Epithelial cell of prostate (primary cell): ENCODE measurements at places on chromosomes 3 and 15.

- DNase-seq = no peak
Observed at GRCh38 chr3:29083676-29084075, 197.2 kb upstream of the RBMS3 start.

- DNase-seq = no peak
Observed at GRCh38 chr3:10936686-10937085, 55.9 kb upstream of the SLC6A1 start.

DNA sequence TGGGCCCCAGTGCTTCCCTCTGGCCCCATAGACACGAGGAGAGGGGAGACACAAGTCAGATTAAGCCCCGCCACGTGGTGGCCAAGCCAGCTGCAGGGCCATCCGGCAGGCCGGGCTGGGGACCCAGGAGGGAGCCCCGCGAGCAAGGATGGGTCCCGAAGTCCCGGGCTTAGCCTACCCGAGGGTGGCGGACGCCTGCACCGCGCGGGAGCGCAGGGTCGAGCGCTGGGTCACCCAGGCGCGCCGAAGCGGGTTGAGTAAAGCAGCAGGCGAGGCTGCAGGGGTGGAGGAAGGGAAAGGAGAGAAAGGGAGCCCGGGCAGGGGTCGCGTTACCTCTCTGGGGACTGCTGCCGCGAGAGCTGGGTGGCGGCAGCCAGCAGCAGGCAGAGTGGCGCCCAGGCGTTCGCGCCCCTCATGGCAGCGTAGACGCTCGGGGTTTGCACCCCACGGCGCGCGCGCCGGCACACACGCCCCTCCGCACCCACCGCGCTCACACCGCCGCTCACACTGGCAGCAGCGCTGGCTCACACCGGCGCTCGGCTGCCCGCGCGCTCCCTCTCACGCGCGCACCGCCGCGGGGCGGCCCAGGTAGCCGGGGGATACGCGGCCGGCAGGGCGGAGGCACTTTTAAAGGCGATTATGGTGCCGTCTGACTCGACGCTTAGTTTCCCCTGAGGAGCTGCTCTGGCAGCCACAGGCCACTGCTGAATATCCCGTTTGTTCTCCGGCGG is at the start of gene PCOLCE2:
TSS of gene PCOLCE2 (minus strand) at position 603 of the 731 bp plus-strand sequence. CDS start at position 416, 187 bp downstream.
- no peak for DNase-seq

DNA sequence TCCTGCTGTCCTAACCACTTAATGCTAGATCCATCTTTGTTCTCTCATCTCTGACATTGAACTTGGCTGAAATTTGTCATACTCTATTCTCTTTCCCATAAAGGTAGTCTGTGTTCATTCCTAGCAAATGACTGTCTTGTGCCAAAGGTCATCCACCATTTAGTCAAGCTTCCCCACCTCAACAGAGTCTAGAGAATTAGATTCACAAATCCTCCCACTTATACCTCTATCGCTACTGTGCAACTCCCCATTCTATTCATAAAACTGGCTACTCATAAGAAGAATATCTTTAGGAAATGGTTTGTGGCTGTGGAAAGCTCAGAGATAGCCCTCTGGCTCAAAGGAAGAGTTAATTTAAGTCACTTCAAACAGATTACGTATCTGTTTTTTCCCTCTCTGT is 59.7 kb upstream of the MBNL1 start:
- no peak for DNase-seq

DNA sequence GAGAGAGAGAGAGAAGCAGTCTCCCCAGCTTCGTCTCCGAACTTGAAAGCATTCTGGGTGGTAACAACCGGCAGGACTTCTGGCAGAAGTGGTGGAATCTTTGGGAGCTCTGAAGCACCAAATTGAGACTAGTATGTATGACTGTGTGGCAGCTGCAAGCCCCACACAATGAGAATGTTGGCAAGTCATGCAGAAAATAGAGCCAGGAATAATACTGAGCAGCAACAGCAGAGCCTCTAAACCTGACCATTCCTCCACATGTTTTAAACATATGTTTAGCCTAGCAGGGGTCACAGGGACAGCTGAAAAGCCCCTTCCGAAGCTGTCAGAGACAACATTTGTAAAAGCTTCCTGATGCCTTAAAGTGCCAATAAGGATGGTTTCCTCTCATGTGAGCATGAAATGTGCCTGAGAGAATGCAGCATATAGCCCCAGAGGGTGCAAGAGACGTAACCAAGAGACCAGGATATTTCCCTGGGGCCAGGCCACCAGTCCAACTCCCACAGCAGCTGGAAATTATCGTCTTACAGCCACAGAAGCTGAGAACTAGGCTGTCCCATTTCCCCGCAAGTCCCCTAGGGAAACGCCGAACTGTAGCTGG is 178.6 kb upstream of the CCDC54 start:
- no peak for DNase-seq

DNA sequence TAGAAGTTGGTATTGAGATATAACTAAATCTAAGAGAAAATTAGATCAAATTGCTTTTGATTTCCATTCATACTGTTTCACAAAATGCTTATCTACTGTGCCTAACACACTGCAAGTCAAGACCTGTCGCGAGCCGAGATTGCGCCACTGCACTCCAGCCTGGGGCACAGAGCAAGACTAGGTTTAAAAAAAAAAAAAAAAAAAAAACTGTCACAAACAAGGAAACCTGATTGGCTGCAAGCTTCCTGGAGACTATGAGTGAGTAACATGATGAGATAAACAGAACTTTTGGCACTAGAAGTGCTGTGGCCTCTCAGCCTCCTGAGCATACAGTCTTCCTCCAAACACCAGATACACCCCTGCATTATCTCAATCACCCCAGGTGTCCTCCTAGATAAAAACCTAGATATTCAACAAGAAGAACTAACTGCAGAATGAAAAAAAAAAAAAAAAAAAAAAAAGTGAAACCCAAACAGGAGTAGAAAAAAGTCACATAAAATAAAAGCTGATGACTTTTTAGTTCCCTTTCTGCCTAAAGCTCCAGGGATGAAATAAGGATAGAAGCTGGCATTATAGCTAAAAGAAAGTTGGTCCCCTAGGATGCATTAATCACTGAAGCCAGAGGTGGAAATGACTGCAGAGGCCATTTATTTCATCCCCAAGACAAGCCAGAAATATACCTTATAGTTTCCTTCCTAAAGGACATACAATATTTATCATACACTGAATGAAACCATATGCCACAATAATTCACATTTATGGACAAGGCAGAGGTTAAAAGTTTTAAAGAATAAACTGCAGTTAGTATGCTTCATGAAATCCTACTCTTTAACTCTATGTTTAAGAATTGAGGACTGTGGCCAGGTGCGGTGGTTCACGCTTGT is 82.4 kb downstream of the P3H2 start:
- DNase-seq = peak; percentile 81

DNA sequence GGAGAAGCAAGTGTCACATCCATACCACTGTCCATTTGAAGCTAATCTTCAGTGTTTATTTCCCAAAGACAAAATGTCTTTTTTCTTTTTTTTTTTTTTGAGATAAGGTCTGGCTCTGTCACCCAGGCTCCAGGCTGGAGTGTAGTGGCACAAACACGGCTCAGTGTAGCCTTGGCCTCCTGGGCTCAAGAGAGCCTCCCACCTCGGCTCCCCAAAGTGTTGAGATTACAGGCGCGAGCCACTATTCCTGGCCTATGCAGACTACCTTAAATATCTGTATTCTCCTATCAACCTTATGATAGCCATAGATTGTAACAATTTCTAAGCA is 27.7 kb upstream of the VPS33B start:
- DNase-seq = no peak

GRCh38 chr3:100210772-100211135 is 50.0 kb upstream of the TBC1D23 start:
- no peak for DNase-seq

GRCh38 chr15:80034629-80035028 is 24.8 kb upstream of the ZFAND6 start:
- DNase-seq = no peak

- DNase-seq = no peak
Observed at GRCh38 chr15:50740955-50741354, 24.6 kb downstream of the SPPL2A start.

- DNase-seq = no peak
Observed at GRCh38 chr15:67120839-67121643, 55.6 kb downstream of the SMAD3 start.

- DNase-seq = peak; percentile 80
Observed at GRCh38 chr15:44726568-44727484, 9.5 kb upstream of the TRIM69 start.

DNA sequence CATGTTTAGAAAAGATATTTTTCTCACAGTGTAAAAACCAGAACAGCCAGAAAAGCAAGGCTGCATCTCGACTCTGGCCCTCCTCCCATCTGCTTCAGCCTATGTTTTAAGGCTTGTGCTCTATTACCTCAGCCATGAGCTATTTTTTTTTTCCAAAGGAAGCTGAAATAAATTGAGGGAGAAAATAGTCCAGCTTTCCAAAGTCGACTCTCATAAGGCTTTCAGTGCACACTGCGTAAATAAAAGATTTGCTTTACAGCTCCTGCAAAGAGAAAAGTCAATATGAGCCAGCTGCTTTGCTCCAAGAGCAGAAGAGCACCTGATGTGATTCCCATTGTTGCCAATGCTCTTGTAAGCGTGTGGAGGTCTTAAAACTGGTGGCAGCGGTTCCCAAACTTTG is 26.7 kb downstream of the SCG3 start:
- no peak for DNase-seq

DNA sequence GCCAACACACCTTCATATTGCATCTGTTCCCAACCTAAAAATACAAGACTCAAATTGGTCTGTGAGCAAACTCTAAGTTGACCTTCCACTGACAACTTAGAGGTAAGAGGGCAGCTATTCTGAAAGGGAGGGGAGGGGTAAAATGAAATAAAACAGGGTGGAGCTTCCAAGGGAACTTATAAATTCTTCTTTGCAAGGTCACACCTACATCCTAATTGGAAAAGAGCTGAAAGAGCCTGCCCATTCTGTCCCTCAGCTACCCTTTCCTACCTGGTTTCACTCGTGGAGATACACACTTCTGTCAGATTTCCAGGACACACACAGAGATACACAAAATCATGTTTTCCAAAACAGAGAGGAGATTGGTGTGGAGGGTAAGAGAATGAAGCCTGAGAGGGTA is 1.0 kb downstream of the ILDR1 start:
- no peak for DNase-seq

GRCh38 chr3:174777813-174778212 is 81.3 kb upstream of the NAALADL2 start:
- no peak for DNase-seq

DNA sequence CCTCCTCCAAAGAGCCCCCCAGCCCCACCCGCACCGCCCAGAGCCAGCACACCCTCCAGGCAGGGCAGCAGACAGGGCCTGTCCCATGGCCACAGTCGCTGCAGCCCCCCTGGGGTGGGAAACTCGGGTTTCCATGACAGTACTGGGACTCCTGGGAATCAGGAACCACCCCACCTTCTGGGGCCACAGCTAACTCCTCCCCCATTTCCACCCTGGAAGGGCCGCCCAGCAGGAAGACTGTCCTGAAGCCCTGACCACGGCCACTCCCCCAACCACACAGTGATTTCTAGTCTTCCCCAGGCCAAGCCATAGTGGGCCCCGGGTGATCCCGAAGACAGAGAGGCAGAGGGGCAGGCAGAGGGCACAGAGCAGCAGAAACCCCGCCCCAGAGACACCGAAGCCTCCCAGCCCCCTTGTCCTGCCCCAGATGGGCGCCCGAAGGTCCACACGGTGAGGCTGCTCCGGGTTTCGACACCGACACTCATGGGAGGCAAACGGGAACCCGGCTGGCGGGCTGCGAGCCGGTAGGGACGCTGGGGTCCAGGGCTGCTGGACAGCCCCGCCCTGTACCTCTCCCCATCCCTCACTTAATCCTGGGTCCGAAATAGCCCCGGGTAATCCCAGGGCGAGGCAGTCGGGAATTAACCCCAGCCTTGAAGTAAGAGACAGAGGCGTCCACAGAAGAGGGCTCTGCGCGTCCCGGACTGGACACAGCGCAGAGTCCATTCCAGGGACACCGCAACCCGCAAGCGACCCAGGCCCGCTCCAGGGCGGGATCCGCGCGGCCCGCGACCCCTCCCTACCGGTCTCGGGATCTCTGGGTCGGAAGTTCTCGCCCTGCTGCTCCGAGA is 138.4 kb downstream of the NUP210 start:
- DNase-seq = no peak

DNA sequence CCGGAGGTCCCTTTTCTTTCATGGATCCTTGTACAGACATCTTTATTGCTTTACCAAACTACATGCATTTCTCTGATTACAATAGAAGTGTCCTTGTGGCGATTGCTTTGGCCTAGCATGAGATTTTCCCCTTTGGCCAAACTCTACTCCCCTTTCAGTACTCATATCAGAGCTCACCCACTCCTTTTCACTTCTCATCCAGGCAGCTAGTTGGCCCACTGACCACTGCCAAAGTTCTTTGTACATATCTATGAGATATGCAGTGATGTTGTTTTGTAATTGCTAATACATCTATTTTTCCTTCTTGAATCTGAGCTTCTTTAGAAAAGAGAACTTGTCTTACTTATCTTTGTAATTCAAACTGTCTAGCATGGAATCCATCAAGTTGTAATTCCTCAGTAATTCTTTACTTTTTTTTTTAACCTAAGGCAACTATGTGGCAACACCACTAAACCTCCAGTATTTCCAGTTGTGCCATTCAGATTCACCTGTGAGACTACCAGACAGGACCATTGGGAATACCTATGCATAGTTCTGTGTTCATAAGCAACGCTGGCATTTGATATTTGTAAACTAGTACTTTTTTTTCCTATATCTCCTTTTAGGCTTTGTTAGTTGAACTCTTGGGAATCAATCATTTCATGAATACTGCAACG is 39.2 kb downstream of the AADACL2 start:
- DNase-seq = no peak

- DNase-seq = no peak
Observed at GRCh38 chr15:62432702-62433398, 267.8 kb upstream of the C2CD4B start.

DNA sequence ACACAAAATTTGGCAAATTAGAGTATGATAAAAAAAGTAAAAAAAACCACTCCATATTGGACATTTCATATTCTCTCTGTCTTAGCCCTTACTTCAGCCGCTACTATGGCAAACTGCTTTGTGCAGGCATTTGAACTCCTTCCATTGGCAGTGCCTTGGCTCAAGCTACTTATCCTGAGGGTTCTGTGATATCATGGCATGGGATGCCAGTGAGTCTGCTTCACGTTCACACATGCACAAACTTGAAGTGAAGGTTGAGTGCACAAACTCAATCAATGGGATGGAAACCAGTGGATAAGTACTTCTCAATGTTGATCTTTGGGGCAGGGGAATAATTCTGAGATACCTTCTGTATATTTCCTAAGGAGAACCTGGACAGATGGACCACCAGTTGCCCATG is 117.2 kb downstream of the IL20RB start:
- peak; percentile 3 for DNase-seq

- DNase-seq = peak; percentile 87
Observed at GRCh38 chr15:71295603-71296314, 180.5 kb downstream of the THSD4 start.

GRCh38 chr3:23490459-23490858 is 287.3 kb downstream of the UBE2E2 start:
- DNase-seq = peak; percentile 31

- DNase-seq = no peak
Observed at GRCh38 chr3:112395181-112395895, 62.4 kb downstream of the CD200 start.
